ENCODE measurements at places on chromosomes 5 and 9. TPM values are rescaled to one million over a fixed set of nuclear protein-coding genes. Genes with fewer than 3 reads are reported as not detected.

DNA sequence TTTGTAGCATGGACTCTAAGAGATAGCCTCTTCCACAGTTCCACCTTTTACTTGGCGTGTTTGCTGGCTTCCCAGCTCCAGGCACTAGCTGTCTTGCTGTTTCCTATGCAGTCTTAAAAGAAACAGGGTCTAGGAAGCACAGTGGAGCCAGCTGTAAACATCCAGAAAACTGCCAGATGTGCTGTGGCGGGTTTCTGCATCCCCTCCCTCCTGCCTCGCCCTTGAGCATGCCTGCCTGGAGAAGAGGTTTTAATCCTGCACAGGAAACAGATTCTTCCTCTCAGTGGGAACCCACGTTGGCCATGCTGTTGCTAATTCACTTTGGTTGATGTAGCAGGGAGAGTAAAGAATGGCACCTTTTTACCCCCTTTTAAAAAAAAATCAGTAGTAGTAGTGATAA is 121.3 kb downstream of the RPS23 start:
- no peak for DNase-seq
- no peaks in the 10 kb centered on the region for H3K27me3 ChIP-seq
- H3K36me3 ChIP-seq: no peaks in the 10 kb centered on the region
- H3K4me3 ChIP-seq: no peak overlapping the region
- no peak overlapping the region for H3K27ac ChIP-seq
- no peaks in the 10 kb centered on the region for H3K4me1 ChIP-seq

DNA sequence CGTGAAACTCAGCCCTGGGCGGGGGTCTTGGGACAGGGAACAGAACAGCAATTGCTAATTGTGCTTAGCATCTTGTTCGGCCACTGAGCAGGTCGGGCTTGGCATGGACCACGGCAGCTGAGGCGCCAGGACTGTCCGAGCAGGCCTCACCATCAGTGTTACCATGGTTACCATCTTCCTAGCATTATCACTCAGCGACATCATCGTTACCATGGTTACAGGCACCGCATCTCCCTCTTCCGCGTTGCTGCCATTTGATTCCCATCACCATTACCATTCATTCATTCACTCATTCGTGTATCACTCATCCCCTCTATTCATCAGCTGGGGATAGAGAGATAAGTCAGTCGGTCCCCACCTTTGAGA is 81.0 kb upstream of the ZBTB43 start:
- H3K27me3 ChIP-seq: no peaks in the 10 kb centered on the region
- H3K4me1 ChIP-seq: peaks cover 35% of the 10 kb centered on the region
- H3K27ac ChIP-seq: no peak overlapping the region

DNA sequence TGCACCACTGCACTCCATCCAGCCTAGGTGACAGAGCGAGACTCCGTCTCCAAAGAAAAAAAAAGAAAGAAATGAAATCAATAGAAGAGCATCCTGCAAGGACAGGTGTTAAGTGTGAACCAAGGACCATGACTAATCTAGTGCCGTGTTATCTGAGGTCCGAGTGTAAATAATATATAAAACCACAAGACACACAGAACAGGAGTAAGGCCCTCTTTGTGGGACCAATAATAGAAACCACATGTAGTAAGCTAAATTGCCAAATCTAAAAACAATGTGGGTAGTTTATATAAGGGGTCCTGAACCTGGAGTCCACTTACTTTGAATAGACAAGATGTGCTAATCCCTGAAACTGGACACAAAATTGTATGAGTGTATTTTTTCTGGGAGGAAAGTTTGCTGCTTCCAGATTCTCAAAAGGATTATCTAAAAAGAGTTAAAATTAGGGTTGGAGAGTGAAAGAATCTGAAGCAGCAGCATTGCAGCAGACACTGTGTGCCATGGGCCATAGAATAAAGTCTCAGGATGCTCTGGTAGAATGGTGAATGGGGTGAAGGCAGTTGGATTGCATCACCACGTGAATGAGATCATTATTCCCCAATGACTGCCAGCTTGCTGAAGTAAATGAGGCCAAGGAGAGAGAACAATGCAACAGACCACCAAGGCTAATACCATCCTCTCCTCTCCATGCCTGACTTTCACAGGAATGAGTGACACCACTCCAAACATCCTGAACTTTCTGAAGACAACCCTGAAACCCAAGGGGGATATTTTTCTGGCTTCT is 222.7 kb downstream of the DCP2 start:
- no peaks in the 10 kb centered on the region for H3K27me3 ChIP-seq
- H3K4me3 ChIP-seq: no peak overlapping the region
- H3K27ac ChIP-seq: no peak overlapping the region

NOL8 gene
- total RNA-seq: 48.2 TPM

GRCh38 chr5:82422751-82423181 is 144.6 kb upstream of the RPS23 start:
- H3K4me3 ChIP-seq: no peak overlapping the region
- peaks cover 71% of the 10 kb centered on the region for H3K4me1 ChIP-seq
- H3K27ac ChIP-seq: no peak overlapping the region
- no peaks in the 10 kb centered on the region for H3K36me3 ChIP-seq

- H3K4me1 ChIP-seq: no peaks in the 10 kb centered on the region
- no peaks in the 10 kb centered on the region for H3K36me3 ChIP-seq
- no peak overlapping the region for H3K27ac ChIP-seq
- peaks cover 5% of the 10 kb centered on the region for H3K27me3 ChIP-seq
- no peak overlapping the region for H3K4me3 ChIP-seq
These were observed 35.5 kb downstream of the GADD45G start for GRCh38 chr9:89640361-89640760.

- no peak overlapping the region for H3K4me3 ChIP-seq
- H3K4me1 ChIP-seq: no peaks in the 10 kb centered on the region
- H3K36me3 ChIP-seq: no peaks in the 10 kb centered on the region
- DNase-seq: no peak
These were observed 121.7 kb upstream of the BNC2 start for GRCh38 chr9:16992138-16992537.

DNA sequence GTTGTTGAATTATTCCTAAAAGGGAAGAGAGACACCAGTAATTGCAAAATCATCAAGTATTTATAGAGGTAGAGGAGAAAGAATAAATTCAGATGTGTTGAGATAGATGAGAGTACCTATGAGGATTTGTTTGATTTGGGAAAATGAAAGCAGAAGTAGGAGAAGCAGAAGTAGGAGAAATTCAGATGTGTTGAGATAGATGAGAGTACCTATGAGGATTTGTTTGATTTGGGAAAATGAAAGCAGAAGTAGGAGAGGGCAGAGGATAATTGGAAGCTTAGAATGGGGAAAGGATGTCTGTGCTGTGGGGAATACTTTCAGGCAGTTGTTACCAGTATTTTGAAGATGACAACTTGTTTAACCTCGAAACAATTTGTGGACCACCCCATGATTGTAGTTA is 35.1 kb upstream of the ZCCHC7 start:
- no peaks in the 10 kb centered on the region for H3K27me3 ChIP-seq
- H3K36me3 ChIP-seq: peaks cover 11% of the 10 kb centered on the region
- H3K4me1 ChIP-seq: no peaks in the 10 kb centered on the region
- H3K27ac ChIP-seq: no peak overlapping the region
- no peak overlapping the region for H3K4me3 ChIP-seq

DNA sequence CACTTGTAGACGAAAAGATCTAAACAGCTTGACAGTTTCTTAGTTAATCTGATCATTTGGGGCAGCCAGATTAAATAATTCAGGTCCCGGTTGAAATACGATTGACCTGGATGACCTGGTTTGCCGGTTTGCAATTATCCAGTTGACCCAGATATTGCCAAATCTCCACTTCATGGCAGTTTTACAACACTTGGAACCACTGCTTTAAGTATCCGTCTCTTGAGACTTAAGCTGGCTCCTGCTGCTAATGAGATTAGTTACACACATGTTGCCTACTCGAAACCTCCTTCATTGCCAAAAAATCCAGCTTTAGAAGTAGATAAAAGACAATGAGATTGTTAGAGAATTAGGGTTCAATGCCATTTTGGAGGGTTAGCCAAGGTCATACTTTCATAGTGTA is 136.2 kb upstream of the HAPLN1 start:
- H3K27ac ChIP-seq: no peak overlapping the region
- no peaks in the 10 kb centered on the region for H3K27me3 ChIP-seq
- H3K4me1 ChIP-seq: no peaks in the 10 kb centered on the region

DNA sequence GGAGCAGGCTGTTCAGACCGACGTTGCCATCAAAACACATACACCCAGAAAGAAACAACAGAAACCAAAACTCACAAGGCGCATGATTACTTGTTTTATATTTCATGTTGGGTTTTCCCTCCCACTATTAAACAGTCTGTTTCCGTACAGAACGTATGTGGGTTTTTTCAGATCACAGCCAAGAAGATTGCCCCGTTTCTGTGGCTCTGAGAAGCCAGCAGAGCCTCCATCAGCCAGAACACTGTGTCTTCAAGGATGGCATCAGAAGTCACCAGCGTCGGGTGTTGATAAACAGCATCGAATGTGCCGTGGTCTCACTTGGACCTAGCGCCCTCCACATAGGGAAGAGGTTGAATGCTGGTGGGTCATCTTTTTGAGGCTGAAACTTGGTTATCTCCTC is 42.8 kb downstream of the FAM78A start:
- H3K36me3 ChIP-seq: peaks cover 31% of the 10 kb centered on the region
- no peak overlapping the region for H3K4me3 ChIP-seq
- H3K27ac ChIP-seq: no peak overlapping the region
- no peaks in the 10 kb centered on the region for H3K27me3 ChIP-seq

- no peak overlapping the region for H3K27ac ChIP-seq
- H3K4me1 ChIP-seq: 0 out of 2 replicates have a peak, but pooled peaks cover 4% of the 10 kb centered on the region
- DNase-seq: no peak
- no peak overlapping the region for H3K4me3 ChIP-seq
These were observed 118.6 kb upstream of the DAB2 start for GRCh38 chr5:39543335-39543734.

UTP15 gene
- 39.3 TPM for total RNA-seq

- H3K27ac ChIP-seq: no peak overlapping the region
- H3K36me3 ChIP-seq: no peaks in the 10 kb centered on the region
- H3K4me1 ChIP-seq: no peaks in the 10 kb centered on the region
- H3K27me3 ChIP-seq: no peaks in the 10 kb centered on the region
- no peak for DNase-seq
These were observed 160.5 kb downstream of the SLC12A2 start for GRCh38 chr5:128243958-128244582.

DNA sequence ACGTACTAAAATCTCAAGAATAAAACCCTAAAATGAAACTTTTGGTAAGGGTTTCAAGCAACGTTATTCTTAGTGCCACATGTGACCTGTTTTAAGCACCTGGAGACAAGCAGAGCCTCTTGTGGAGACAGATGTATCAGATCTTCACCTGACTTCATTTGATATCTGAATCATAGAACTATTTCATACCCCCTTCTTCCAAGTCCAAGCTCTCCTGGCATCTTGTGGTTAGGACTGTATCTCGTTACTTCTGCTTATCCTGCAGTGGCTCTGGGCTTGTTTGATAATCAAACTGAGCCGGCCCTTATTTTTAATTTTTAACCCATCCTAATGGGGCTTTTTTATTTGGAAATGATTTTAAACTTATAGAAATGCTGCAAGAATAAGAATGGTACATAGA is 11.1 kb upstream of the FSD1L start:
- H3K4me3 ChIP-seq: no peak overlapping the region
- DNase-seq: no peak
- no peak overlapping the region for H3K27ac ChIP-seq
- no peaks in the 10 kb centered on the region for H3K36me3 ChIP-seq

GRCh38 chr9:91134608-91135007 is 227.1 kb downstream of the AUH start:
- H3K27me3 ChIP-seq: no peaks in the 10 kb centered on the region
- no peak for DNase-seq
- no peak overlapping the region for H3K4me3 ChIP-seq
- H3K4me1 ChIP-seq: peaks cover 19% of the 10 kb centered on the region

- H3K27ac ChIP-seq: no peak overlapping the region
- no peak for DNase-seq
- no peaks in the 10 kb centered on the region for H3K36me3 ChIP-seq
- no peaks in the 10 kb centered on the region for H3K27me3 ChIP-seq
- H3K4me1 ChIP-seq: peaks cover 9% of the 10 kb centered on the region
- H3K4me3 ChIP-seq: no peak overlapping the region
These were observed 89.4 kb downstream of the NR3C1 start for GRCh38 chr5:143314099-143314498.

DNA sequence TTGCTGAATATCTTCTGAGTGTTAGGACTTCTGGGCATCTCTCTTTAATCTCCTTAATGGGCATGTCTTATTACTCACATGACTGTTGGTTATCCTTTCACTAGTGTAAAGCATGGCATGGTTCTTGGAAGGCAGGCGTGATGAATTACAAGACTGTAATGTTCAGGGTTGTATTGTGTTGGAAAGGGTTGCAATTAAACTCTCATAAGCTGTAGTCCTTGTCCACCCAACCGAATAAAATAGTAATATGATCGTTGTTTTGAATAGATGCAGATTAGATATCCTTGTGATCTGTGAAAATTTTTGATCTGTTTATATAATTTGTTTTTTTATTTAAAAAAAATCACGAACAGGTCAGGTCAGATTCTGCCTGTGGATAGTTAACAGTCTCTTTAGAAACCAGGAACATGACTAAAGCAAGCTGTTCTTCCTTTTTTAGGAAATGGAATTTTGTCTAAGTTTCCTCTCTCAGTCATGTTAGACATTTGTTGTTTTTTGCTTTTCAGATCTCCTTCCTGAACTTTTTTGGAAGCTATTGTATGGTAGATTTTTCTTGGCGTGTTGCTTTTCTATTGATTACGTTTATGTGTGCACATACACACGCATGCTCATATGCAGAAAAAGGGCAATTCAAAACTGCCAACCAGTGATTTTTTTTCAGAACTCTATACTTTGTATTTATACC is 121.8 kb downstream of the ARHGEF28 start:
- no peak overlapping the region for H3K4me3 ChIP-seq
- no peaks in the 10 kb centered on the region for H3K4me1 ChIP-seq
- no peak for DNase-seq
- no peaks in the 10 kb centered on the region for H3K27me3 ChIP-seq
- no peak overlapping the region for H3K27ac ChIP-seq

SMIM32 gene
- not detected for total RNA-seq

SPATA31C1 gene
- total RNA-seq: not detected

DNA sequence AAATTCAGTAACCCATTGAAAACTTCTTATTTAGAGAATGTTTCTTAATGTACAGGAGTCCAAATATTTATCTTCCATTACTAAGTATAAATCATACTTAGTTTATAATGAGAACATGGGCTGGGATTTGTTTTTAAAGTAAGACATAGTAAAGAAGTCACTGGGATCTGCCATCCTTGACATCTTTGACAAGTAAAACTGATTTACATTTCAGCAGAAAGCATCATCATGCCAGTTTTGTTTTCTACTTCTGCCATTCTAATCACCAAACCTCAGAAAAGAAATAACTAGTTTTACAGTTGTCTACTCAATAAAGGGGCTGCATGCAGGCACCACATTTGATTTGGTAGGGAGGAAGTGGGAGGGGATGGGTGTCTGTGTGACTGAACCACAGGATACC is 221.7 kb upstream of the PPP1R2B start:
- H3K27me3 ChIP-seq: no peaks in the 10 kb centered on the region
- H3K27ac ChIP-seq: no peak overlapping the region
- no peaks in the 10 kb centered on the region for H3K36me3 ChIP-seq
- no peak overlapping the region for H3K4me3 ChIP-seq

Data from HCT116 (cell line).